ENCODE measurements at places on chromosomes 3 and 15.

DNA sequence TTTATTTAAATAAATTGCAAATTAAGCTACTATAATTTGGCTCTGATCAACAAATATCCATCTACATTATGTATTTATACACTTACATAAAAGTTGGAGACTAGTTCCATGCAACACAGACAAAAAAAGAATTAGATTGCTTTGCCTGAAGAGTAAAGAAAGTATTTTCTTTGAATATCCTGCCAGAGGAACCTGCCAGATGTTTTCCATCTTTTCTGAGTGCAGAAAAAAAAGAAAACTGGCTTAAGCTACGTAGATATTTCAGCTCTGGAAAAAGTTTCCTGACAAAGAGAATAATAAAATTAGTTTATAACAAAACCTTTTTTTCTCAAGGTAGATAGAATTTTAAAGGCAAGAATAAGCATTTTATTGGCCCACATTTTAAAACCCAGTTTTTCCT is 607.5 kb upstream of the NAALADL2 start:
- no peak for DNase-seq

DNA sequence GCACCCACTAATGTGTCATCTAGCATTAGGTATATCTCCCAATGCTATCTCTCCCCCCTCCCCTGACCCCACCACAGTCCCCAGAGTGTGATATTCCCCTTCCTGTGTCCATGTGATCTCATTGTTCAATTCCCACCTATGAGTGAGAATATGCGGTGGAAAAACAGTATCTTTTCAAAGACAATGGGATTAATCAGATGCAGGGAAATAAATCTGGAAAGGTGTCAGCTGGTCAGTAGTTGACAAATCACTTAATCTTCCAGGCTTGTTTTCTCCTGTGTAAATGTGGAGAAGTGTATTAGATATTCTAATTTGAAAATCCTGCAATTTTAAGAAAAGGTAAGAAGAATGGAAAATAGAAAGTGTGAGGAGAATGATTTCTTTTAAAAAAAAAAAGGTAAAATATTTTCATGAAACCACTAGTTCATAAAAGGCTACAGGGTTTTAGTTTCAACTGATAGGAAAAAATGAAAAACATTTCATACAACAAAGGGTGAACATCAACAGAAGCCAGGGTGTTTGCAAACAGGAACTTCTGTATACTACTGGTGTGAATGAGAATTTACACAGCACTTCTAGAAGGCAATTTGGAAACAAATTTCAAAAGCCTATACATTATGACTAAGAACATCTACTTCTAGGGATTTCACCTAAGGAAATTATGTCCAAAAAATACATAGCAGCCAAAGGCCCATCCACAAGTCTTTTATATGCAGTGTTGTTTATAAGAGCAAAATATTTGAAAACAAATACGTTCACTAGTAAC is 113.5 kb downstream of the CBLB start:
- no peak for DNase-seq

GRCh38 chr3:36954452-36955134 is 9.7 kb upstream of the TRANK1 start:
- DNase-seq: no peak

DNA sequence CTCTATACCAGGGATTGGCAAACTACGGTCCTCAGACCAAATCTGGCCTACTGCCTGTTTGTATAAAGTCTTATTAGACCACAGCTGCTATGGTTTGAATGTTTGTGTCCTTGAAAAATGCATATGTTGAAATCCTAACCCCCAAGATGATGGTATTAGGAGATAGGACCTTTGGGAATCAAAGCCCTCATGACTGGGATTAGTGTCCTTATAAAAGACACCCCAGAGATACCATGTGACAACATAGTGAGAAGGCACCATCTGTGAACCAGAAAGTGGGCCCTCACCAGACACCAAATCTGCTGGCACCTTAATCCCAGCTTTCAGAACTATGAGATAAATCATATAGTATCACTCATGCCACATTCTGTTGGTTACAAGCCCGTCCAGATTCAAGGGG is 7.4 kb downstream of the HMCES start:
- DNase-seq: no peak

DNA sequence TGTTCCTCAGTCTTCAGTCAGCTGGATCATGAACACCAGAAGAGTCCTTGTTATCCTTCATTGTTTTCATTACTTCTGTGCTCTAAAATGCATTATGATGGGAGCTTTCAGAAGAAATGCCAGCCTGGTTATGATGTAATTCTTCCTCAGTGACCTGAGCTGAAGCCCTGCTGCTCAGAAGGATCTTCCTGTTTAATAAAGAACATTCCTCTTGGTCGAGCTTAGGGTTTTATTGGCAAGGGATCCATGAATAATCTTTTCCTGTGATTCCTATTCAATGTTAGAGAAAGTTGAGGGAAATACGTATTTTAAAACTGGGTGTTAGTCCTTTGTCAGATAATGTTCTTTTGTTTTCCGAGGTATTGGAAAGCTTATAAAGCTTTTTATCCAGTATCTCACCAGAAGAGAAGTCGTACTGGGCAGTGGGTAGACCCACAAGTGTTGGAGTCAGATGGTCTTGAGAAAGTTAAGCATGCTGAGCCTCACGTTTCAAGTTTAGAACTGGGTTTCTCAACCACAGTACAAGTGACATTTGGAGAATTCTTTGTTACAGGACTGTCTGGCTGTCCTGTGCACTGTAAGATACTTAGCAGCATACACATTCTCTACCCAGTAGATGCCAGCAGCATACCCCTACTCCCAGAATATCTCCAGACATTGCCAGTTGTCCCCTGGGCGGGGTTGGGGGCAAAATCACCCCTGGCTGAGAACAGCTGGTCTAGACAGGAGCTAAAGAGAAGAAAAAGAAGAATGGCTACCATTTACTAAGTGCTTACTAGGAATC is 212.3 kb upstream of the BHLHE40 start:
- DNase-seq: no peak

DNA sequence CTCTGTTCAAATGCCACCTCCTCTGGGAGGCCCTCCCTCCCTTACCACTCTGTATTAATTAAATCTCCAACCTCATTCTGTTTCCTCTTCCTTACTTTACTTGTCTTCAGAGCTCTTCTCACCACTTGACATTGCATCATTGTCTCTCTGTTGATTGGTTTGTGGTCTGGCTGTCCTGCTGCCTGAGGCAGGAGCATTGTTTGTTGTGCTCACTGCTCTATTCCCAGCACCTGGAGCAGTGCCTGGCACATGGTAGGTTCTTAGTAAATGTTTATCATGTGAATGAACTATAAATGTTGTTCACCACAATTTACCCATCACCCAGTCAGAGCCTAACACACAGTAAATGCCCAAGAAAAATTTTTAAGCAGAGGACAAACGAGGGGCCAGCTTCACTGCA is 6.7 kb upstream of the BFSP2 start:
- DNase-seq: no peak

DNA sequence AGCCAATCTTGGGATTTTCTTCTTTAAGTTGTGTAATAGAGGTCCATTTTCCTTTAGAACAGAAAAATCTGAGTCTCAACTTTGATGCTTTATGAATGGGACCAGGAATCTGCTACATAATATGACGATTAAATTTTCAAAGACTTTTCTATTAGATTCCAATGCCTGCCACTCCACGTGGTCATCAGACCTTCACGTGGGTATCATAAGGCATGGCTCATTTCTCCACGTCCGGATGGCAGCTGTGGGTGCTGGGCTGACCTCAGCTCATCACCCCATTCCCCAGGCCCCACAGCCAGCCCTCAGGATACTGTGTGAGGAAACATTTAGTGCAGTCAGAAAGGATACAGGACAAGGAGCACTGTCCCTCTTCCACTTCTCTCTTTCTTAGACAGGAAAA is 159.7 kb downstream of the SEMA6D start:
- no peak for DNase-seq

GRCh38 chr3:192129586-192129985 is 597.8 kb downstream of the FGF12 start:
- DNase-seq: no peak

- peak; percentile 2 for DNase-seq
Observed at GRCh38 chr3:159260049-159260662, 458.3 kb downstream of the MFSD1 start.

DNA sequence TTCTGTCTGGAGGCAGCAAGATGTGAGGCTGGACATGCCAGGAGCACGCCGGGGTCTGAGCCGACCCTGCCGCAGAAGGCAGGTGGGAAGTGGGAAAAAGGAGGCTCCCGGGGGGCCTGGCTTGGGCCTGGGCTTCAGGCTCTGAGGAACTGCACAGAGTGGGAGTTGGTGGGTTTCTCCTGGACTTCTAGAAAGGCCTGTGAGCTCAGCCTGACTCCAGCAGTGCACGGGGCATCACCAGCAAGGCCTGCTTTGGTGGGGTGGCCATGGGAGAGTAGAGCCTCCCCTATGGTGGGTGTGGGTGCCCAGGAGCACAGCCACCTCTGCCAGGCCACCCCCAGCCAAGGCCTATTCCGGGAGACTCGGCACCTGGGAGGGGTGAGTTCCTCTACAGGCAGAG is 18.1 kb upstream of the SLC41A3 start:
- no peak for DNase-seq

DNA sequence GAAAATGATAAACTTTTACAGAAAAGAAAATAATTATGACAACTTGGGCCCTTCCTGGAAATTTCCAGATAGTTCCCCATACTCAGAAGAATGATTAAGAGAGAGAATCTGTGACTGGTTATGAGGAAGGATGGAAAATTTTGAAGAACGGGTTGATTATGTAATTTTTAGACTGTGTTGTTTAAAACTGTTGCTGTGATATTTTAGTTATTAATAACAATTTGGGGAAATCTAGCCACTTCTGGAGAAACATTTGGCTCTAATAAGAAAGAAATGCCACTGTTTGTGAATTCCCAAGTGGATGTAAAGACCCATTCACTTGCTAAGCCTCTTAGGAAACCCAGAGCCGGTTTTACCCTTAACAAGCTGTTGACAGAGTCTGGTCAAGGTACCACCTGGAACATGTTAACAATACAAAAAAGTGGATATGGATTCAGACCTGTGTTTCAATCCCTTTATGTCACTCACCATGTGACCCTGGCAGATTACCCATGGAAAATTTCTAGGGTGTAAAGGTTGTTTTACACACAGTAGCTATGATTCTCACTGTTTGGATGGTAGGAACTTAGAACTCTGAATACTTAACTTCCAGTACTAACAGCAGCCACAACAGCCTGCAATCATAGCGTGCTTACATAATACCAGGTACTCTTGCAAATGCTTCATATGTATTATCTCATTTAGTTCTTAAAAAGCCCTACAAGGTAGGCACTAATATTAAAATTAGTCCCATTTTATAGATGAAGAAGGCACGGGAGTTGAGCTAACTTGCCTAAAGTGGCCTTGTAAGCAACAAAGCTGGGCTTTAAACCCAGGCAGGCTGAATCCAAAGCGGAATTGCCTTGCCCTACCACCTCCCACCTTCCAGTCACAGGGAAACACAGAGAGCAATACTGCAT is 32.0 kb downstream of the ZBTB38 start:
- no peak for DNase-seq

- DNase-seq: no peak
Observed at GRCh38 chr3:162152636-162153035, 656.0 kb downstream of the OTOL1 start.

DNA sequence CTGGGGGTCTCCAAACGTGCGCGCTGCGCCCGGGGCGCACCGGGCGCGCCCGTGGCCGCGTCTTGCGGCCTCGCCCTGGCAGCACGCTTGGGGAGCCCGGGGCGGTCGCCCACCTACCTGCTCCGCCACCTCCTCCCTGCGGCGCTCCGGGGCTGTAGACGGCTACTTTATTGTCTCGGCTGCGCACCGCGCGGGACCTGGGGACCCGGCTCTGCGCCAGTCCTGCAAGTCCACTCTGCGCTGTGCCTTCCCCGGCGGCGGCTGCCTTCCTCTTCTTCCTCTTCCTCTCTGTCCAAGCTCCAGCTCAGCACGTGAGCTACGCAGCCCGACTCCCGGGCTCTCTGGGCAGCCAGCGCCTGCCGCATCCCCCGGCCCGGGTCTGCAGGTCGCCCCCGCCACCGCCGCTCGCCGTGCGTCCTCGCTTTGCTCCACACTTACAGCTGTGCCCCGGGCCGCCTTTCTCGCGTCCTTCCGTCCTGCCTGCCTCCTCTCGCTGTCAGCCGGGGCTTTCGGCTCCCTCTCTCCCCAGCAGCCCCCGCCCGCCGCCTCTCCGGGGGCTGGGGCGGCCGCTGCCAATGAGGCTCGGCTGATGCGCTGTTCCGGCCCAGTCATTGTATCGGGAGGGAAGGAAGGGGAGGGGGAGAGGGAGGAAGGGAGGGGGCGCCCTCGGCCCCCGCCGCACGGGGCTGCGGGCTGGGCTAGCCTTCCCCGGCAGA is 156.4 kb upstream of the FRMD4B start:
- DNase-seq: no peak
